ENCODE measurements at places on chromosomes 7 and 10. TPM values are rescaled to one million over a fixed set of nuclear protein-coding genes. Genes with fewer than 3 reads are reported as not detected.

TSPAN33 gene
- total RNA-seq, result 7.6 TPM

NRBF2 gene
- 22.1 TPM for total RNA-seq

GRCh38 chr10:89351780-89352597 lies 24.2 kb downstream of the IFIT3 start:
- no peak for DNase-seq

DNA sequence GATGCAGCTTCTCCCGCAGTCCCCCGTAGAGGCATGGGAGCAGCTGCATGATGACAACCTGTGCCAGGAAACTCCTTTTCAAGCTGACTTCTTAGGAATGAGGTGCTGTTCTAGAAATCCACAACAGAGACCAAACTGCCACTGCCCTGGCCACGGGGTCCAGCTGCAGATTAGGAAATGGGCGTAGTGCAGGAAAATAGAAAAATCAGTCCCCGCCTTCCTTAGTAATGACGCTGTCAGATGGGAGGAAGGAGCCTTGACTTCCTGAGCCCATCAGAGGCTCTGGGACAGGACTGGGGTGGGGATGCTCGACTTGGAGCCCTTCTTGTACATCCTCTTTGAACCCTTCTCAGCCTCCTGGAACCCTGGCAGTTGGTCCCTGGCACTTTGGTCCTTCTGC lies 227.8 kb upstream of the GRB10 start:
- no peak for DNase-seq

DNA sequence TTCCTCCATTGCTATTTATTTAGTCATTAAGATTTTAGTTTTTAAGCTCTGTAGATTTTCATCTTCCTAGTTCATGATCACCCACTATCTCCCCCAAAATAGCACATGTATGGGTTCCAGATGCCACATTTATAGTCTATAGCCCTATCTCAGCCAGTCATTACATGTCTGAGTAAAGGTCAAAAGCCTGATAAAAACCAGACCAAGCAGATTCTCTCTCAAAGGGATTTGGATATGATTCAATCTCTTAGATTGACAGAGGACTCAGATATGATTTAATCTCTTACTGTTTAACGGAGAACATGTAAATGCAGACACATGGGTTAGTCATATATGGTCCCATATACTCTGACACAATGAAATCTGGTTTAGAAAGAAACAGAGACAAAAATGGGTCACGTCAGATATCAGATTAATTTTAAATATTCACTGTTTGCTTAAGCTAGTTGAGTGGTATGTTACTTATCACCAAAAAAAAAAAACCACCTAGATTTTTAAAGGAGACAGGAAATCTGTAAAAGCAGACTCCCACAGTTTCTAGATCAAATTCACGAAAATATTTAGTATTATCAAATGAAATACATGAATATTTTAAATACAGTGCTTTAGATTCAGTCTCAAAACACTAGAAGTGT lies 107.0 kb upstream of the LRRN3 start:
- no peak for DNase-seq

GRCh38 chr10:105598207-105598606 lies 957.1 kb downstream of the SORCS3 start:
- DNase-seq, result no peak

DNA sequence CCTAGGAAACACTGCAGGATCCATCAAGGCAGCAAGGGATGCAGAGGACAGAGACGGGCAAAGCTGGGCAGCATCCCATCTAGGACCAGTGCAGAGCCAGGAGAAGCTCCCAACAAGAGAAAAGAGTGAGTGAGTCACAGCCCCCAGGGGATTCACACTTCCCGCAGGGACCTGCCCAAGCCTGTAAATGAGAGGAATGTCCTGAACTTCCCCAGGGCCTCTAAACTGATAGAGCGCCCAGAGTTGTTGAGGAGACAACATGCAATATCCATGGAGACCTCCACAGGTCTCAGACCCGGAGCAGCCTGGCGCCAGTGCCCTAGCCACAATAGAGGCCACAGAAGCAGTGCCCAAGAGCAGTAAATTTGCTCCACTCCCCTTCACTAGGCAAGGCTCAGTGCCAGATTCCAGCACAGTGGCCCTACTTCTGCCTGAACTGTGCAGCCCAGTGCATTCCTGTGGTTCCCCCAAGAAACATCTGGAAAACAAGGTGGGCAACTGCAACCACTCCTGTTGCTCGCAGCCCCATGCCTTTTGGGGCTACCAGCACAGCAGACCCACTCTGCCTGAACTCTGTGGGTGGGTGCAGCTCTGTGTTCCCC lies 567.5 kb downstream of the POM121L12 start:
- DNase-seq, result no peak

- no peak for DNase-seq
Observed at GRCh38 chr7:124762611-124763143, 2.9 kb downstream of the GPR37 start.

DNA sequence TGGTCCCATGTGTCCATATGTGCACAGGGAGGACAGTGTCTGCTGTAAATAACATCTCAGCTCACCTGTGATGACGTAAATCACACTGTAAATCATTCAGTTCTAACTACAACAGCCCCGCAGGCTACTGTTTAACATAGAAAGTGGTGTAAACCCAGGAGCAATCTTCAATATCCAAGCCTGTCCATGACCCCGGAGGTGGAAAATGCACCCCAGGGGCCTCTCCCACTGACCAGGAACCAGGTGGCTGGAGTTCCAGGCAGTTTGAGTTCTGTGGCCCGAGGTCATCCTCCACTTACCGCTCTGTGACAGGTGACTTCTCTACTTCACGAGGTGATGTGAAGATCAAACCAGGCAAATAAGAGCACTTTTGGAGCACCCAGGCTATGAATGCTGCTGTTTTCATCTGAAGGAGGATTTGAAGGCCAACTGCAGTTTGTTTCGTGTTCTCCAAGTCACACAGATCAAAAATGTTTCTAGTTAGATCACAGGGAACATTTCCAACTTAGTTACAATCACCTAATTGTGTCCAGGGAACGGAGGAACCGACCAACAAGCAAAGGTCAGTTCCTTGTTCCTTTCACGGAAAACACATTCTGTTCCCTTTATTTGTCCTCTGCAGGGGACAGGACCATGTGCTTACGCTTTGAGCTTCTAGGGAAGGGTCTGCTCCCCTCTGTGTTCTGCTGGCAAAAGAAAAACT lies 131.8 kb downstream of the WDR37 start:
- DNase-seq, result no peak

GRCh38 chr10:121362026-121362425 lies 236.2 kb downstream of the FGFR2 start:
- no peak for DNase-seq

DNA sequence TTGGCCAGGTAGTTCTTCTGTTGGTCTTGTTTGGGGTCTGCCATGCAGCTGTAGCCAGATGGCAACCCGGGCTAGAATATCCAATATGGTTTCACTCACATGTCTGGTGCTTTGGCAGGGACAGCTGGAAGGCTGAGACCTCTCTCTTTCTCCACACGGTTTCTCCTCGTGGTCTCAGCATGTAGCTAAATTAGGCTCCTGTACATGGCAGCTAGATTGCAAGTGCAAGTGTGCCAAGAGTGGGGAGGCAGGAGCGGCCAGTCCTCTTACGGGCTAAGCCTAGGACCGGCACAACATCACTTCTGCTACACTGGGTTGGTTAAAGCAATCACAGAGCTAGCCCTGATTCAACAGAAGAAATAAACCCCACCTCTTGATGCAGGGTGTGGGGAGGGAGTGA lies 9.3 kb upstream of the PDE1C start:
- no peak for DNase-seq

- no peak for DNase-seq
Observed at GRCh38 chr7:87581723-87582122, 19.0 kb downstream of the ABCB1 start.

DNA sequence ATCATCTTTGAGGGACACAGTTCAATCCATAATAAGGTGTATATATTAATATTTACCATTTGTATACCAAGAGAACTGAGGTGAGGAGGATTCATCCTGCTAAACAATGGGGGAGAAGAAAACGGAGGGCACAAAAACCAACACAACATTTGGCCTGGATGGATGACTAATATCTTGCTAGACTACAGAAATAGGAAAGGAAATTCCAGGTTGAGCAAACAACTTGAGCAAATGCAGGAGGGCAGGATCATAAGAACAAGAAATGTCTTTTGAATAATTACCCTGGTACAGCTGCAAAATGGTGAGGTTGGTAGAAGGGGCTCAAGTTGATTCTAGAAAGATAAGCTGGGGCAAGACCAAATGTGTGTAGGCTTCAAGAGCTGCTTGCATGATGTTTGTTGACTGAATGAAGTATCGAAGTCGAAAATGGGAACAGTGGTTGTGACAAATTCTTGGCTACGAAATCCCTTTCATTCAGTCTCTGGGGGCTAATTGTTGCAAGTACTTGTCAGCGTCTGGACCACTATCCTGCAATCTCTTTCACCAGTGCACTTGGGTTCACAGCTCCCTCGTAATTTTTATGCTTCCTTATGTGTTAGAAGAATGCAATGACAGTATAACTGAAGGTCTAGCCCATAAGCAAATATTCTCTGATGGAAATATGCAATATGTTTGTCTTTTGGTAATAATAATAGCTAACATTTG lies 176.2 kb downstream of the PTEN start:
- DNase-seq, result no peak

- DNase-seq, result no peak
Observed at GRCh38 chr10:133391761-133392518, 2.0 kb upstream of the MTG1 start.

DNA sequence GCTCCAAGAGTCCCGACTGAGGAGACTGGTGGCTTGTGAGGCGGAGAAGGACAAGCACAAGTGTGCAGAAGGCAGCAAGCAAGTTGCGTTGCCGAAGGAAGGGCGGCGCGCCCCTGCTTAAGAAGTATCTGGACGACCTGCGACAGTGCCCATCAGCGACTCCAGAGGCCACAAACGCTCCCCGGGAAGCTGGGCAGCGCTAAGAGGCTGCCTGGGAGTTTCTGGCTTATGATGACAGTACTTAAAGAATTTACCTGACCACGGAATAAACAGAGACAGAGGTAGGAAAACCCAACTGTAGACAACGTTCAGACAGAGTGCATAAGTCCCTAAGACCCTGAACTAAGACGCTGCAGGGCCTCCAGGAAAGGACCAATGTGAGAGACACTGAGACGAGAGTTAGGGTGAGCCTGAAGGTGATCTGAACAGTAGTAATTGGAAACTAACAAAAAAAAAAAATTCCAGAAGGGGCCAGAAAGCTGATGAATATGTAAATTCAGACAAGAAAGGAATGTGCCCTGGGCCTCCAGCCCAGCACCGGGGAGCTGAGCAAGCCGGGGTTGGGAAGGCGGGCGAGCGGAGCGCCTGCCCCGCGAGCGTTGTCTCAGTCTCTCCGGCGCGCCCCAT lies 1.0 kb downstream of the OSBPL3 start:
- no peak for DNase-seq
